ACHN (cell line): ENCODE measurements at places on chromosomes 12 and 14.

- peak; percentile 7 for DNase-seq
These were observed 85.5 kb downstream of the TGFB3 start for GRCh38 chr14:75896341-75896740.

- no peak for DNase-seq
These were observed 118.7 kb upstream of the MDM1 start for GRCh38 chr12:68450947-68451260.

DNA sequence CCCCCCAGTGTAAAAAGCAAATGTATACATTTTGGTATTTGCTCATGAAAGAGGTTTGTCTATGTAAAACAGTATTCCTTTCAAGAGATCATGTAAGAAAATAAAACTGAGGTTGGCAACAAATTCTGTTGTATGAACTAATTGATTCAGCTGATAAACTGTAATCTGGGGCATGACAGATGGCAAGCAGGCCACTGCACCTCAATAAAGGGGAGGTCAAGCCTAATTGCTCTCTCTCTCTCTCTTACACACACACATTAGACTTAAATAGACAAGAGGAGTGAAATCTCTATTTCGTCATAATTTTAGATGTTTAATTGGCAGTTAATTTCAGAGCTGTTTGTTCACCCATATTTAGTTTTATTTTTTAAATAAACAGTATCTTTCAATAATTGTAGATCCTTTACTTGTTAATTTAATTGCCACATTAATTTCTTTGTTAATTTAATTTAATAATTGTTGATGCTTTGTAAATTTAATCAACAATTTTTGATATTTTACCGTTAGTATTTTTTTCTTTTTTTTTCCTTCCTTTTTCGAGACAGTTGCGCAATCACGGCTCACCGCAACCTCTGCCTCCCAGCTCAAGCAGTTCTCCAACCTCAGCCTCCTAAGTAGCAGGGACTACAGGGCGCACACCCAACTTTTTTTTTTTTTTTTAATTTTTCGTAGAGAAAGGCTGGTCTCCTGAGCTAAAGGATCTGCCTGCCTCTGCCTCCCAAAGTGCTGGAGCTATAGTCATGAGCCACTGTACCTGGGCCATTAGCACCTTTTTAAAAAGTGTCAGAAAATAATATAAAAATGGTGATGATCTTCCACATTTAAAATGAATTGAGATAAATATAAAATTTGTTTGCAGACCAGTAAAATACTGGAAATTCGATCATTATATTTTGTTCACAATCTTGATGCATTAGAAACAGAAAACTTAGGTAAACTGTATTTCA is 577.7 kb downstream of the SLC16A7 start:
- no peak for DNase-seq

DNA sequence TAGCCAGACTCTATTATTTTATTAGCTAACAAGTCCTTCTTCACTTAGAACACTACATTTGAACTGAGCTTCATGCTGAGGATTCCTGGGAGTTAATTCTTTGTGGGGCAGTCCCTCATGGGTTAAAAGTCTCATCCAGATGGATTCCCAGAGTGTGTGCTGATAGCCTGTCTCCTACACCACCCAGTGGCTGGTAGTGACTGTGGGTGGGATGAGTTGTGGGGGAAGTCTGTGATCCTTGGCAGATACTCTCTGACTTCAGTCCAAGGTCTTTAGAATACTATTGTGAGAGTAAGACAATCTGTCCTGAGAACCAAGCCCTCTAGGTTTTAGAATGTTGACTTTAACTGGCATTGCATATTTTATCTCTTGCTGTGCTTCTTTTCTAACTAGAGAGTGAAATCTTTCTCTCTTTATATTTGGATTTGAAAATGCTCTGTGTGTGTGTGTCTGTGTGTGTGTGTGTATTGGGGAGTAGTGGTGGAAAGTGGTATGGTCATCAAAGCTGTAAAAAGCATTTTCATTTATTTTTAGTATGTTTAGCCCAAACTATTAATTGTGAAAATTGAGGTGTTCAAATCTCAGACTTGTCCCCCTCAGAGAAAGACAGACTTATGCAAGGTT is 37.3 kb downstream of the AKAP6 start:
- DNase-seq: no peak

GRCh38 chr14:65062096-65063075 is 39.9 kb downstream of the MAX start:
- DNase-seq: no peak

DNA sequence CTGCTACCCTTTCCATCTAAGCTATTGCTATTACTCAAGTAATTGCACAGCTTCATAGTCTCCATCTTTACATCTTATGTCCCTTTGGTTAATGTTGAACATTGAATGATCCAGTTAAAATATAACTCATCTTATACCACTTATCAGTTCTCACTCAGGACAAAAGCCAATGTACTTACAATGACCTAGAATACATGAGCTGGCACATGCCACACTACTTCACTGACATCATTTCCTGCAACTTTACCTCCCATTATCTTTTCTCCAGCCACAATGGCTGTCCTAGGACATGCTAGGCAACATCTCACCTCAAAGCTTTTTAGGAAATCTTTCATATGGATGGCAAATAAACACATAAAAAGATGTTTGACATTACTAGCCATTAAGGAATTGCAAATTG is 309.2 kb downstream of the FOXG1 start:
- no peak for DNase-seq

DNA sequence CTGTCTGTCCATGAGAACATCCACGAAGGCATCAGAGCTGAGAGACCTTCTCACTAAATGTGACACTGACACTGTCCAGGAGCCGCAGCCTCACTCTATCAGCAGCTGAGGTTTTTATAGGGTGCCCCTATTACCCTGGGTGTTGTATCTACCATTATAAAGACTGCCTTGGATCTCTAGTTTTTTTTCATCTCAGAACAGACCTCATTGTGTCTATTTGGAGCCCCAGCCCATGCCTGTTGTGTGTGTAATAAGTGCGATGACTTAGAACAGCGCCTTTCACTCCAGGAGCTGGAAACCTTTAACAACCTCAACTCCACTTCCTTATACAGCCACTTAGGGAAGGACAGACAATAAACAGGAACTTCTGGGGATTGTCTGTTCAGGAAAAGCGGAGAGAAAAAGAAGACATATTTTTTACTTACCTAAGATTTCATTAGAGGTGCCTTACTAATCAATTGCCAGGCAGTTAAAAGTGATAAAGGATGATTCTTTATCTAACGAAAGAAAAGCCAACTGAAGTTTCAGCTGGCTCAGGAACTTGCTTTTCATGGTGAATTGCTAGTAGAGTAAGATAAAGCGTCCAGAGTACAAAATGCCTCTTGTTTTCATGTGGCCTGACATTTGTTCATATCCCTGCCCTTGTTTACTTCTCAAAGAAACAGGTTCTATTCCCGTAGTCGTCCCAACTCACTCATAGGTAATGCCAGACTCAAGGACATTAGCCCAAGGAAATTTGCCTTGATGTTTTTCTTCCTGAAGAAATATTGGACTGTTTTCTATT is 420.6 kb downstream of the RAD51B start:
- DNase-seq: no peak

DNA sequence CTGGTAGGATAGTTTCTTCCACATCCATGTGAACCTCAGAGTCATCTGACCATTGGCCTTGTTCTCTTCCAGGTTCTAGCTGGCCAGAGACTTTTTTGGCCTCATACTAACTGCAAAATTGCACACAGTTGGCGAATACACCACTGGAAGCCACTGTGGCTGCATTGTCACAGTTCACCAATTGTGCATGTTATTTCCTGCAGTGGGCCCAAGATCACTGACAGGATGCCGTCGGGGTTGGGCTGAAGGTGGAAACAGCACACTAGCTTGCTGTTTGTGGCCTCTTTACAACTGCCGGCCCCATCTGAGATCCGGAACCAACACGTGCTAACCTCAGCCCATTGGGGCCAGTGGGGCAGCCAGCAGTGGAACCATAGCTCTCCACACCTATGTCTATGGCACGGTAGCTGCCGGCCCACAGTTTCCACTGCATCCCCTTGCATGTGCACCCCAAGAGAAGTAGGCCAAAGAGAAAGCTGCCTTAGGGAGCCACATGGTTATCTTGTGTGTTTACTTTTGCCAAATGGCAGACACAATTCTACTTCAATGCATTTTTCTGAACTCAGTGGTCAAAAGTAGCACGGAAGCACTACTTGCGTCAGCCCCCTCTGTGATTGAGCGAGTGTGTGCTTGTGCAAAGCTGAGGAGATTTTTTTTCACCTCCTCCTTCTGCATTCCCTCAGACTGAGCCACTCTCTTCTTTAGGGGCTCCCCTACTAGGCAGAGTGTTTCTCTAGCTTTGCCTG is 464.0 kb downstream of the RAD51B start:
- no peak for DNase-seq

- DNase-seq: no peak
These were observed 97.1 kb upstream of the CDKN3 start for GRCh38 chr14:54299410-54300363.

DNA sequence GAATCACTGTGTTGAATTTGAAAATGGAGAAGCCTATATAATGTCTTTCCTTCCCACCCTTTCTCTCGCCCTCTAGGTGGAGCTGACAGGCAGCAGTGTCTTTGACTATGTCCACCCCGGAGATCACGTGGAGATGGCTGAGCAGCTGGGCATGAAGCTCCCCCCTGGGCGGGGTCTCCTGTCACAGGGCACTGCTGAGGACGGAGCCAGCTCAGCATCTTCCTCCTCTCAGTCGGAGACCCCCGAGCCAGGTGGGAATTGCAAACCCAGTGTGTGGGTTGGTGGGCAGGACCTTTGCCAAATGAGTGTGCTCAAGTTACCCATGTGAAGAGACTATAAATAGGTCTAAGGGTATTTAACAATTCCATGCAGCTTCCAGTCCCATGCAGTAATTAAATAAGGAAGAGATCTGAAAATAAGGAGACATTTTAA is 274.7 kb downstream of the EGLN3 start:
- peak; percentile 82 for DNase-seq

DNA sequence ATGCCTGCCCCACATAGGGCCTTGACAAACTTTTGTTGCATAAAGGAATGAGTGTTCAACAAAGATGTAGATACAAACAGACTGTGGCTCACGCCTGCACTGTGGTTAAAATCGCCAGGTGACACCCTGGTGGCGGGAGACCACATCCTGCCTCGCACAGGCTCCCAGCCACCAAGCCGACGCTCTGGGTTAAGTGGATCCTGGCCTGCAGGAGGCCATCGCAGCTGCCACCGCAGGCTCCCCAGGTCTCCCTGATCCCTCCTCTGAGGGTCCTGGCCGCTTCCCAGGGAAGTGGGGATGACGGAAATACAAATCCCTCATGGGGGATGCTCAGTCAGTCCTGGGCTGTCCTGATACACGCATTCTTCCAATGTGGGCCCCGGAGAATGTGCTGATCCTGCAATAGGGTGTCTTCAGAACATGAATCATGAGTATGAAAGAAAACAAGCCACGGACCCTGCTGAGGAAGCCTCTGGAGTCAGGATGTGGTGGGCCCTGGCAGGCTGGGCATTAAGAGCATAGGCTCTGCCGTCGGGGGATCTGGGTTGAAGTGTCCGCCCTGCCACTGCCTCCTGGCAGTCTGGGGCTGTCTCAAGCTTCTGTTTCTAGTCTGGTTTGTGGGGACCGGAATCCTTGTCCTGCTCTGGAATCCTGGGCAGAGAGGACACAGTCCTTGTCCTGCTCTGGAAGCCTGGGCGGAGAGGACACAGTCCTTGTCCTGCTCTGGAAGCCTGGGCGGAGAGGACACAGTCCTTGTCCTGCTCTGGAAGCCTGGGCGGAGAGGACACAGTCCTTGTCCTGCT is 53.5 kb upstream of the BEGAIN start:
- no peak for DNase-seq

- DNase-seq: no peak
These were observed 179.9 kb downstream of the ADCK1 start for GRCh38 chr14:77979666-77980351.

- no peak for DNase-seq
These were observed 39.3 kb downstream of the BBS10 start for GRCh38 chr12:76308866-76309265.

- DNase-seq: no peak
These were observed 5.2 kb downstream of the LRRK2 start for GRCh38 chr12:40229690-40230651.

- DNase-seq: no peak
These were observed 1.1 kb downstream of the IKZF4 start for GRCh38 chr12:56021889-56022497.

GRCh38 chr14:100536721-100537445 is 50.3 kb downstream of the BEGAIN start:
- DNase-seq: no peak

DNA sequence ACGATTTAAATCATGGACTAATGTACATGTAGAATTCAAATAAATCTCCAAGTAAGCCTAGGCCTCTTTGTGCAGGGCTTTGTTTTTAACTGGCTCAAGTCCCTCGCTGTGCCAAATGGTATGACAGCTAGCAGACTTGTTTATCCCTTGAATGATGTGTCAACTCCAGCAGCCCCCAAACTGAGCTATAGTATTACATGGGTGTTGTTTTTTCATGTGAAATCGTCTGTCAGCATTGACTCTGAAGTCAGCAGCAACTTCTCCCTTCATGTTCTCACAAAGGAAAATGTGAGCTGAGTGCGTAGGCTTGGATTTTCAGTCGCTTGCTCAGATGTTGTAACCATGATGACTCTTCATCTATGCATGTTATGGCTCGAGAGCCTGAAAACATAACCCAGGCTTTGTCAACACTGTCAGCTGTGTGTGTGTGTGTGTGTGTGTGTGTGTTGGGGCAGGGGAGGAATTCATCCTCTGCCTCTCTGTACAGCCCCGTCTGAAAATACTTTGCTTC is 73.3 kb downstream of the PTHLH start:
- no peak for DNase-seq

DNA sequence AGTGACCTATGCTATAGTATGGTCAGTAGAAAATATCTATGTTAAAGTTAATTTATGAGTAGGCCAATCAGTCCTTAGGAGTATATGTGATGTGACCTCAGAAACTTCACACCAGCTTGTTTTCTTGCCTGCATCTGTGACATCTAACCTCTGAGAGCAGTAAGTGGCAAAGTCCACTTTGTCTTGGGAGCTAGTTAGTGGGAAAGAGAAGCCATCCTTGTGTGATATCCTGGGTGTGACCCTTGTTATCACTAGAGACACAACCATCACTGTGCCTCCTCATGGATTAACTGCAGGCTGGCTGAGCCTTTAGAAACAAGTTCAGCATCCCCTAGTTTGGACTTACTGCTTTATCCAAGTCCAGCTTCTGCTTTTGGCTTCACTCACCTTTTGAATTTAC is 170.6 kb upstream of the STXBP6 start:
- DNase-seq: no peak
